ENCODE measurements at places on chromosomes 7 and 10.

DNA sequence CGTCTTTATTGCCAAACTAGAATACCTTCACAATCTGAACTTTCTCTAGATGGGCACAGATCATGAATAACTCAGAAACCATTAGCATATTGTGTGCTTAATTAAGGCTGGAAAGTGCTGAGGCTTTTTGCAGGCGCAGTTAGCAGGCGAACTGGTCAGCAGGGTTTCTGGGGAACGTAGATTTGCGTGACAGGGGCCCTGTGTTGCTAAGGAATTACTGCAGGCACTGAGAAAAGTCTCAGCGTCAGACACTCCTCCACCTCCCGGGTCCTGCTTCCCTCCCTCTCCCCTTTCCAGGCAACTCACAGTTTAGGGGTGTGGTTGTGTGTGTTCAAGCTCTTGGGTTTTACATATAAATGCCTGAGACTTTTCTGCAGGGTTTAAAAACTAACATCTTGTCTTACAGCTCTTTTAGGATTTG, 2.2 kb downstream of the MAP3K8 start:
- DNase-seq = no peak

GRCh38 chr7:90461219-90461618, 8.2 kb upstream of the PTTG1IP2 start:
- DNase-seq = no peak

- no peak for DNase-seq
Measured at GRCh38 chr7:56291-56913, 136.0 kb upstream of the FAM20C start.

GRCh38 chr7:111168182-111168581, 77.3 kb downstream of the LRRN3 start:
- DNase-seq = no peak

DNA sequence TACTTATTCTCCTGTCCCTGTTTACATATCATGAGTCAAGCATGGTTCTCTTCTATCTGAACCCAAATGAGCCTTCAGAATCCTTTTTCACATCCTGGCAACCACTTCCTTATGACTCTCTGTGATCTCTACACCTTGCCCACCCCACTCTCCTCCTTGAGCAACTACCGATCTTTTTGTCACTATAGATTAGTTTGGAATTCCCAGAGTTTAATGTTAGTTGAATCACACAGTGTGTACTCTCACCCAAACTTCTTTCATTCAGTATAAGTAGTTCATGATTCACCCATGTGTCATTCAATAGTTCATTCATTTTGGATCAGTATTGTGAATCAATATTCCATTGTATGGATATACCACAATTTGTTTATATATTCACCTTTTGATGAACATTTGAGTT, 55.3 kb downstream of the TFAM start:
- no peak for DNase-seq

DNA sequence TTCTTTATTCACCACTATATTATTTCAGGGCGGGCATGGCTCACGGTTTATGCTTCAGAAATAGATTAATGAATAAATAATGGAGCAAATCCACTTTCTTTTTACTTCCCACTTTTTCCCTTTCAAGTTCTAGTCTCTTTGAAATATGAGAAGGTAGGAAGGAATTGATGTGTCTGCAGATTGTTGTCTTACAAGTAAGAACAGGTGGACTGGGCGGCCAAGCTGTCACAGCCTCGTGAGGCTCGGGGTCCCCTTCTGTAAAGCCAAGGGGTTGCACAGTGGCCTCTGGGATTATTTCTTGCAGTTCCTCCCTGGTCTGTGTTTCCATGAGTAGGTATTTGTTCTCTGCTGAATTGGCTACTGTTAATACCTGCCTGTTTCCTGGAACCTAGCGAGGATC, 11.2 kb downstream of the VWA2 start:
- DNase-seq = no peak

- no peak for DNase-seq
Measured at GRCh38 chr7:102927312-102927933, 14.6 kb downstream of the LRRC17 start.

DNA sequence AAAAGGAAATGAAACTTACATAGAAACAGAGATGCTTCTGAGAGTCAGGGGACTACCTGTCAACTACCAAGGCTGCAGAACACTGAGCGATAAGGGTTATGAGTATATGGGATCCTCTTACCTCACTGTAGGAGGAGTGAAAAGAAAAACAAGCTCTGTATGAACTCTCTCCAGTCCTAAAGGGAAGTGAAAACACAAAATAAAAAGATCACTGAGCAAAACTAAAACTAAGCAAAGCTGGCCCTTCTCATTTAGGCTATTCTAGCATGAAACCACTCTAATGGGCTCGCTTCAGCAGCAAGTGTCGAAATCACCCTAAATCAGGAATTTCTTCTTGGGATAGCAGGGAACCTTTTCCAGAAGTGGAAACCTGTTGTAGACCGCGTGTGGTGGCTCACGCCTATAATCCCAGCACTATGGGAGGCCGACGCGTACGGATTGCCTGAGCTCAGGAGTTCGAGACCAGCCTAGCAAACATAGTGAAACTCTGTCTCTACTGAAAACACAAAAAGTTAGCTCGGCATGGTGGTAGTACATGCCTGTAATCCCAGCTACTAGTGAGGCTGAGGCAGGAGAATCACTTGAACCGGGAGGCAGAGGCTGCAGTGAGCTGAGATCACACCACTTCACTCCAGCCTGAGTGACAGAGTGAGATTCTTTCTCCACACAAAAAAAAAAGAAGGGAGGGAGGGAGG, 27.0 kb downstream of the DCLRE1C start:
- no peak for DNase-seq

All from CD4-positive, alpha-beta T cell treated with Interleukin-12 subunit alpha and Interleukin-12 subunit beta, for 1 hour (primary cell).